ENCODE measurements at places on chromosomes 2 and 18. TPM values are rescaled to one million over a fixed set of nuclear protein-coding genes. Genes with fewer than 3 reads are reported as not detected.

Gene CYP1B1
- total RNA-seq: 422 TPM

Gene KCNS3
- 70.9 TPM for total RNA-seq

Gene SPP2
- total RNA-seq: not detected

Gene RAPGEF4
- total RNA-seq: 1.2 TPM

Gene UGT1A7
- total RNA-seq: 2.8 TPM

Gene VWC2L
- 0.15 TPM for total RNA-seq

Gene USP34
- total RNA-seq: 182 TPM

Gene ERBB4
- total RNA-seq: 1.9 TPM

Gene RAB17
- 11.9 TPM for total RNA-seq

Gene ZEB2
- total RNA-seq: 9.7 TPM

Gene LAPTM4A
- 265 TPM for total RNA-seq

Gene TUBB8B
- not detected for total RNA-seq

Gene CCDC68
- total RNA-seq: 5.5 TPM

Gene PPP1R1C
- 1.9 TPM for total RNA-seq

Gene DLX1
- total RNA-seq: not detected

Gene CNGA3
- total RNA-seq: not detected

Gene SLC4A3
- total RNA-seq: 3.5 TPM

Gene SLC40A1
- 26.3 TPM for total RNA-seq

Gene ECEL1
- not detected for total RNA-seq

Gene MAP2
- total RNA-seq: 8.7 TPM

Gene KHK
- total RNA-seq: 1.1 TPM

Gene RAB10
- 150 TPM for total RNA-seq

Gene REG3A
- not detected for total RNA-seq

Gene PSMG2
- 52.8 TPM for total RNA-seq

Gene ALPP
- not detected for total RNA-seq

Gene ZAP70
- total RNA-seq: not detected

Gene STPG4
- 0.20 TPM for total RNA-seq

Gene ARL5A
- 85.4 TPM for total RNA-seq

Gene IL36A
- not detected for total RNA-seq

Gene NAT8
- 0.69 TPM for total RNA-seq

Gene ADGRF3
- total RNA-seq: not detected

Gene ASPRV1
- 0.20 TPM for total RNA-seq

Gene PLCL1
- under 0.01 TPM for total RNA-seq
